ENCODE measurements at places on chromosomes 7 and 10.

DNA sequence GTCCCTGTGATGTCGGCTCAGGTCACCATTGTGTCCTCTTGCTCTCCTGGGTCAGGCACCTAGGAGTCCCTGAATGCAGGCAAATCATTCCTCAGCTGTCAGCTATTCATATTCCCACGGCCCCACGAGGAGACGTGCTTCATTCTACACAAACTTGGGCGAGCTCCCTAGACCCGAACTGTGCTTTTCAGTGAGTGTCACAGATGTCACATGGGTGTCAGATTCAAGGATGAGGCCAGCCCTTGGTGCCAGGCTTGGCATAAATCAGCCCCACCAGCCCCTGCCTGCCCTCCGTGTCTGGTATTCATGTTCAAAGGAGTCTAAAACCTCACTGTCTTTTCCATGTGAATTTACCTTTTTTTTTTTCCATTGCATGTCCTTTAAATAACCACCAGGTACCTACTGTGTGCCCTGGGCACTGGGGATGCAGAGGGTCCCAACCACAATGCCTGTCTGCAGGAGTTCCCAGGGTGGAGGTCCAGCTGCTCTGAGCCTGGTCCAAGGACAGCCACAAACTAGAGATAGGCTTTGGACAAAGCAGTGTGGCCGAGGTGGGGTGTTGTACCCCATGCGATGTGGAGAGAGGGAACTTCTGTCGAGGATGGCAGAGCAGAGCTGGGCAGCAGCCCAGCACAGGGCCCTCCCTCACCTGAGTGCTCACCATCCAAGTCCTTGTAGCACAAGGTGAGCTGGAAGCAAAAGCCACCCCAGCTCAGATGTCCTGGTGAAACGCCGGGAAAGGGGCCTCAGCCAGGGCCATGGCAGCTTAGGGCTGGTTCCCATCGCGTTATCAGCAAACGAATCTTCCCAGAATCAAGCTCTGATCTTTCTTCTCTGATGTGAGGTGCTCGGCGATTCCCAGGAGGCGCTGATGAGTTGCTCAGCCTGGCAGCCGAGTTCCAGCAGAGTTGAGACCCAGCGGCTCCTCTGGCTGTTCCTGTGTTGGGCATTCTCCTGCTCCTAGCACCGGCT, 611.9 kb downstream of the PTPRN2 start:
- no peak overlapping the region for H3K4me3 ChIP-seq
- no peaks in the 10 kb centered on the region for H3K36me3 ChIP-seq
- DNase-seq: no peak
- H3K4me1 ChIP-seq: no peaks in the 10 kb centered on the region
- no peak overlapping the region for H3K27ac ChIP-seq

GRCh38 chr7:100077205-100077604, 4.3 kb downstream of the ZNF3 start:
- no peaks in the 10 kb centered on the region for H3K27me3 ChIP-seq
- no peak overlapping the region for H3K4me3 ChIP-seq
- no peak overlapping the region for H3K27ac ChIP-seq
- DNase-seq: no peak
- peaks cover 6% of the 10 kb centered on the region for H3K4me1 ChIP-seq

DNA sequence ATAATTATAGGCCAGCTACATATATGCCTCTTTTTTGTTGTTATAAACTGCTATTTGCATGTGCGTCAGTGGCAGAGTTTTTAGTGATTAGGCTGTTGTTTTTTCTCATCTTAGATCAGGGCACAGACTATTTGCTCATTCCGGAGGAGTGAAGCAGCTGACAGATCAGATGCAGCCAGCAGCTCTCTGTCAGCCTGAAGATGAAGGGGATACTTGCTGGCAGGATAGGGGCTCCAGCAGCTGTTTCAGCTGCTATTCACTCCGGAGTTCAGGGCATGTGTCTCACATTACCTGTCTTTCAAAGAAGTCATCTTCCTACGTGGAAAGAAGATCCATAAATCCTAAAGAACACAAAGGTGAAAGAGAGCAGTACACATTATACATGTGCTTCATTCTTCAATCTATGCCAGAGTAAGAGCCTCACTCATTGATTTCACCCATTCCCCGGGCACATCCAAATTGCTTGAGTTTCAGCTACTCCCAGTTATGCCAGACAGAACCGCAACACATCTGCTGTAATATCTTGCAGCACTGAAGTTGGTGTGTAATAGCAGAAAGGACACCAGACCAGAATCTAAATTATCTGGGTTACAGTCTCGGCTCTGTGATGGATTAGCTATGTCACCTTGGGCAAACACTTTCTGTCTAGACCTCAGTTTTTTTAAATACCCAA, 182.8 kb upstream of the CHRM2 start:
- no peak for DNase-seq
- no peak overlapping the region for H3K27ac ChIP-seq
- no peaks in the 10 kb centered on the region for H3K4me1 ChIP-seq

DNA sequence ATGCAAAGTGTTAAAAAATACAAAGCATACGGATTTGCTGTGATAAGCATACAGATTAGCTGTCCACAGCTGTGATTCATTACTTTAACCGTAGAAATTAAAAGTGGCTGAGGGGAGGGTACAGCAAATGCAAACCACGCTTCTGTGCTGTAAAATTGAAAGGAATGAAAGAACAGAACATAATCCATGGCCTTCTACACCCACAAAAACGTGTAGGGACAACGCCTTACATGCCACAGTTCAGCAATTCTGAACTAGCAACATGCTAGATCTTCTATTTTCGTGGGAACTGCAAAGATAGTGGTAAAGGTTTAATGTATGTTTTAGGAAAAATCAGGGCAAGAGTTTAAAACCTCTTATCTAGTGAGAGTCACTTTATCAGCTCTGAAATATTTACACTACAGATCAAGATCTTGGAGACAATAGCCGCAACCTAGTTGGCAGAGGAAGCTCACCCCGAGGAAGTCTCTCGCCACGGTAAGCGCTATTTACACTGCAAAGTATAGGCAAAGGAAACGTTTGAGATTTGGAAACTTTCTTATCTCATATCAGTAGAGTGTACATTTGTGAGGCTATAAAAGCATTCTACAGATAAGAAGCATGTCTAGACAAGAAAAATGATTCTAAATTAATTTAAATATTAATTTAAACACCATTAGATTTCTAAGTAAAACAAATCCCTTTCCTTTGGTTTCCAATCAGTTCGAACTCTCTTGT, 193.6 kb downstream of the MLLT10 start:
- H3K4me3 ChIP-seq: no peak overlapping the region
- H3K27ac ChIP-seq: no peak overlapping the region
- peaks cover 2% of the 10 kb centered on the region for H3K4me1 ChIP-seq
- H3K27me3 ChIP-seq: no peaks in the 10 kb centered on the region
- no peaks in the 10 kb centered on the region for H3K36me3 ChIP-seq
- DNase-seq: no peak

- H3K4me1 ChIP-seq: no peaks in the 10 kb centered on the region
- H3K4me3 ChIP-seq: no peak overlapping the region
- H3K27me3 ChIP-seq: no peaks in the 10 kb centered on the region
- H3K36me3 ChIP-seq: no peaks in the 10 kb centered on the region
- no peak for DNase-seq
These were observed 249.2 kb upstream of the PHF14 start for GRCh38 chr7:10724449-10724848.
